ENCODE measurements at places on chromosomes 12 and 14.

DNA sequence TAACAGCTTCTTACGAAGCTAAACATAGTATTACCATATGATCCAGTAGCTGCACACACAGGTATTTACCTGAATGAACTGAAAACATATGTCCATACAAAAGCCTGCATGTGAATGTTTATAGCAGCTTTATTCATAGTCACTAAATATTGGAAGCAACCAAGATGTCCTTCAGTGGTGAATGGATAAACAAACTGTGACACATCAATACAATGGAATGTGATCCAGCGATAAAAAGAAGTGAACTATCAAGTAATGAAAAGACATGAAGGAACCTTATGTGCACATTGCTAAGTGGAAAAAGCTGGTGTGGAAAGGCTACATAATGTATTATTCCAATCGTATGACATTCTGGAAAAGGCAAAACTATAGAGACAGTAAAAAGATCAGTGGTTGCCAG lies 38.1 kb upstream of the JDP2 start:
- DNase-seq, result no peak

GRCh38 chr12:2998789-2999264 lies 39.6 kb downstream of the TEAD4 start:
- no peak for DNase-seq

DNA sequence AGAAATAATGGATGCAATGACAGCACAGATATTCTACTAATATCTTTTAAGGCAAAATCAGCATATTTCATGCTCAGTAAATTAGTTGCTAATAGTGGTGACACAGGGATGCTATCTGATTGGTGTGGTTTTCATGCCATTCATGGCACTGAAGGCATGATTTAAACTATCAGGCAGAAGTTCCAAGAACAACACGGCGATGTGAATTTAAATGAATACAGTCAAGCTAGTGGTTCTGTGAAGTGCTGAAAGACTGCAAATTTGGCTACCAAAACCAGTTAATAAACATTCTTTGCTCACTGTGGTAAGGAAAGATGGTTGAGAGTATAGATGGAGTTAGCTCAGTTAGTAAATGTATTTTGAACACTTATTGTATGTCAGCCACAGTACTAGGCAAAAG lies 272.0 kb upstream of the DIO2 start:
- DNase-seq, result no peak

GRCh38 chr14:101187816-101188570 lies 284.5 kb upstream of the RTL1 start:
- DNase-seq, result no peak

DNA sequence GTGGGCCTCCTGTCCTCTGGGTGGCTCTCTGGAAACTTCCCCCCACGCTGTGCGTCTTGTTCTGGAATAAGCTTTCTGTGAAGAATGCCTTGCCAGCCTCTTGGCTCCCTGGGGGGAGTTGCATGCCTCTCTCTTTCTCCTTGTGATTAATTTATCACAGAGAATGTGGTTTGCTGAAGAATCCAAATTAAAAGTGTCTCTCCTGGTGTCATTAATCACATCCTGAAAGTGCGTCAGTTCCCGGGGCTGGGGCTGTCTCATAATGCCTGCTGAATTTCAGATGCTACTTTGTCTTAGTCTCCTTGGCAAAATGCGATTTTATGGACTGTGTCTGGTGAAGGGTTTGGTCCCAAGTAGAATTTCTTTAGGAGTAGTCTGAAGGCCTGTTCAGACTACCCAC lies 787.7 kb upstream of the TMEM132C start:
- DNase-seq, result no peak

All from amygdala (tissue), 56 donors.